ENCODE measurements at places on chromosomes 7 and 10. TPM values are rescaled to one million over a fixed set of nuclear protein-coding genes. Genes with fewer than 3 reads are reported as not detected.

PTPRZ1 gene
- not detected for total RNA-seq

POM121L12 gene
- not detected for total RNA-seq

SFRP4 gene
- total RNA-seq, result 0.14 TPM

PLCE1 gene
- 1.1 TPM for total RNA-seq

CAMK2B gene
- not detected for total RNA-seq

TES gene
- total RNA-seq, result 65.9 TPM

OGDHL gene
- total RNA-seq, result 0.14 TPM

HOXA6 gene
- total RNA-seq, result 5.8 TPM

STK17A gene
- total RNA-seq, result 71.3 TPM

PPP1R17 gene
- total RNA-seq, result not detected

HSPB1 gene
- 52.2 TPM for total RNA-seq

EMX2 gene
- 0.59 TPM for total RNA-seq

ECHS1 gene
- 62.9 TPM for total RNA-seq

SAMD9L gene
- 17.0 TPM for total RNA-seq

TLX1 gene
- not detected for total RNA-seq

PRKAR2B gene
- total RNA-seq, result 6.8 TPM

TRPV6 gene
- total RNA-seq, result not detected

MOGAT3 gene
- not detected for total RNA-seq

TBXAS1 gene
- total RNA-seq, result 2.4 TPM
